ENCODE measurements at places on chromosomes 3 and 15. TPM values are rescaled to one million over a fixed set of nuclear protein-coding genes. Genes with fewer than 3 reads are reported as not detected.

- H3K4me1 ChIP-seq, result peaks cover 6% of the 10 kb centered on the region
- no peak overlapping the region for H3K27ac ChIP-seq
- DNase-seq, result no peak
These were observed 10.7 kb downstream of the SLC33A1 start for GRCh38 chr3:155843569-155843968.

The SLC22A13 gene
- 0.40 TPM for total RNA-seq

GRCh38 chr3:134180761-134181160, 69.9 kb downstream of the RYK start:
- no peak overlapping the region for H3K4me3 ChIP-seq
- no peaks in the 10 kb centered on the region for H3K4me1 ChIP-seq
- H3K27ac ChIP-seq, result no peak overlapping the region
- peaks cover 19% of the 10 kb centered on the region for H3K36me3 ChIP-seq
- no peak for DNase-seq

The LDHAL6B gene
- total RNA-seq, result not detected

DNA sequence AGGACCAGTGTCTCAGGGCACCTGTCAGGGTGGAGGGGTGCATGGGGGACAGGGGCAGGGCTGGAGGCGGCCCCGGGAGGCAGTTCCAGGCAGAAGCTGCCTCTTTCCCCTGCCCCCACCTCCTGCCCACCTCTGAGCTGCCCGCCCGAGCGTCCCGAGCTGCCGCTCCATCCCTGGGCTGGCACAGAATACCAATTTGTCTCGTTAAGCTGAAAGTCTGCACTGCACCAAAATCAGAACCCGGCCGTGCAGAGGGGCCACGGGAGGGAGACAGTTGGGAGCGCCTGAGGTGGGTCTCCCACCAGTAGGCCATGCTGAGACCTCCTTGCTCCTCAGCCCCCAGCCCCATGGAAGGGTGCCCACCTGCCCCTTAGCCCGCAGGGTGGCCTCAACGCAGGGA, 1.3 kb upstream of the ATP2B2 start:
- no peak overlapping the region for H3K27ac ChIP-seq
- no peak for DNase-seq
- peaks cover 13% of the 10 kb centered on the region for H3K27me3 ChIP-seq
- H3K4me1 ChIP-seq, result peaks cover 7% of the 10 kb centered on the region
- H3K36me3 ChIP-seq, result no peaks in the 10 kb centered on the region

- H3K36me3 ChIP-seq, result no peaks in the 10 kb centered on the region
- no peaks in the 10 kb centered on the region for H3K27me3 ChIP-seq
- no peaks in the 10 kb centered on the region for H3K4me1 ChIP-seq
- no peak overlapping the region for H3K27ac ChIP-seq
These were observed 35.9 kb downstream of the ADCY5 start for GRCh38 chr3:123412811-123413604.

DNA sequence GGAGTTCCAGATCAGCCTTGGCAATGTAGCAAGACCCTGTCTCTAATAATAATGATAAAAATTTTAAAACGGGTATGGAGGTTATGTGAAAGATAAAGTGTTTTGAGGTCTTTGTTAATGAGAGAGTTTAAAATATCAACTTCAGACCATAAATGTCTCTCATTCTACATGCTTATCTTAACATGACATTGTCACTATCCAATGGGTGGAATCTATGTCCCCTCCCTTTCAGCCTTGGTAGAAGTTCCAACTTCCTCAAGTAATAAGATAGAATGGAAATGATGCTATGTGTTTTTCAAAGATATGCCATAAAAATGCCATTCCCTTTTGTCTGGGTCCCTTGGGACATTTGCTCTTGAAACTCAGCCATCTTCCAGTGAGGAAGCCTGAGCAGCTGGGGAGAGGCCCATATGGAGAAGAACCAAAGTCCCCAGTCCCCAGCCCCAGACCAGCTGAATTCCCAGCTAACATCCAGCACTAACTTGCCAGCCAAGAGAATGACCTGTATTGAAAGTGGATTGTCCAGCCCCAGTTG, 17.0 kb downstream of the RPSA start:
- H3K27me3 ChIP-seq, result peaks cover under 1% of the 10 kb centered on the region
- no peaks in the 10 kb centered on the region for H3K4me1 ChIP-seq
- H3K27ac ChIP-seq, result no peak overlapping the region
- DNase-seq, result no peak

The PPARG gene
- total RNA-seq, result not detected

- H3K36me3 ChIP-seq, result no peaks in the 10 kb centered on the region
- peak; percentile 14 for DNase-seq
- no peaks in the 10 kb centered on the region for H3K4me1 ChIP-seq
- no peak overlapping the region for H3K27ac ChIP-seq
- H3K4me3 ChIP-seq, result no peak overlapping the region
- no peaks in the 10 kb centered on the region for H3K27me3 ChIP-seq
These were observed 67.7 kb upstream of the ATP11B start for GRCh38 chr3:182725372-182726251.

DNA sequence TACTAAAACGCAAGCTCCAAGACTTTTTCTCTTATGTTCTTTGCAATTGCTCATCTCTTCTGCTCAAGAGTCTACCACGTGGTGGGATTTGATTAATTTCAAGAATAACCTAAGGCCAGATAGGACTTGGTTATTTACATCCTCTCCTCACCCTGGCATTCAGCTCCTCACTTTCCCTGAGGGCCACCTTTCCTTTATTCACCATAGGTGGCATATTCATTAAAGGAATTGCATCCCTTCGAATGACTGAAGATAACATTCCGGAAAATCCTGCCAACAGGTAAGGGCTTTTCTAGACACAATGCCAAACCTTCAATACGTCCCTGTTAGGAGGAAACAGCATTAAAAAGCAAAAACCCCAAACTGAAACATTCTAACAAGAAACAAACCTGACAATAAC, 220.0 kb upstream of the KBTBD8 start:
- no peak overlapping the region for H3K27ac ChIP-seq
- no peak overlapping the region for H3K4me3 ChIP-seq
- no peaks in the 10 kb centered on the region for H3K36me3 ChIP-seq
- no peaks in the 10 kb centered on the region for H3K27me3 ChIP-seq
- H3K4me1 ChIP-seq, result no peaks in the 10 kb centered on the region
- DNase-seq, result no peak

The TTLL3 gene
- total RNA-seq, result 137 TPM

DNA sequence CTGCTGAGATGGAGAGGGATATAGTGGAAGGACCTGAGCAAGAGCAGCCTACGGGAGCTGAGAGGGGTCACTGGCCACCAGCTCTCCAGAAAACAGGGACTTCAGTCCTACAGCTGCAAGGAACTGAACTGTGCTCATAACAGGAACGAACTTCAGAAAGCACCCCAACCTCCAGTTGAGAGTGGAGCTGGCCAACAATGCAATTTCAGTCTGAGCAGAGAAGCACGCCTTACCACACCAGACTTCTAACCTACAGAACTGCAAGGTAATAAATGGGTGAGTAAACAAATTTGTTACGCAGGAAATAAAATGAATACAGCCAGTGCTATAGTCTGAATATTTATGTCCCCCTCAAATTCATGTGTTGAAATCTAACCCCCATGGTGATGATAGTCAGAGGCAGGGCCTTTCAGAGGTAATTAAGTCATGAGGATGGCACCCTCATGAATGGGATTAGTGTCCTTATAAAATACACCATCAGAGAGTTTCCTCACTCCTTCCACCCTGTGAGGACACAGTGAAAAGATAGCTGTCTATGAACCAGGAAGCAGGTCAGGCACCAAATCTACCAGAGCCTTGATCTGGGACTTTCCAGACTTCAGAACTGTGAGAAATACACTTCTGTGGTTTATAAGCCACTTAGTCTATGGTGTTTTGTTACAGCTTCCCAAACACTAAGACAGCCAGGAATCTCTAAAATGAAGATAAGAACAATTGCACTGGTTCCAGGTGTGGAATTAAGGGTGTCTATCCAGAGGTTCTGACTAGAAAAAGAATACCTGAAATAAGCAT, 58.6 kb downstream of the SYNM start:
- no peaks in the 10 kb centered on the region for H3K4me1 ChIP-seq
- H3K27me3 ChIP-seq, result no peaks in the 10 kb centered on the region
- H3K36me3 ChIP-seq, result no peaks in the 10 kb centered on the region
- no peak for DNase-seq

The MLF1 gene
- 2.8 TPM for total RNA-seq

DNA sequence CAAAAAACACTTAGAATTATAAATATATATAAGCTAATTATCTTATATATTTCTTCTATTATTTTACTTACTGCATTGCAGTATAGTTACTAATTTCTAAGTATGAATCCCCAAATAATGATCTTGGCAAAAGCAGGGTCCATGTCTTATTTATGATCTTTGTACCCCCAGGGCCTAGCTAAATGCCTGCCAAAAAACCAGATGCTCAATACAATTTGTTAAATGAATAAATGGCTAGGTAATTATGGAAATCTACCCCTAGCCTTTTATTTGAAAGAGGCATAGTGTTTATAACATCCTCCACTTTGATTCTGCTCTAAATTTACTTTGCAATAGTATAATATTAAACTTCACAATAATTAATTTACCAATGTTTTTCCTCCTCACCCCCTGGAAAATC, 69.5 kb downstream of the CSNK1G1 start:
- H3K27ac ChIP-seq, result no peak overlapping the region
- H3K4me1 ChIP-seq, result no peaks in the 10 kb centered on the region
- H3K27me3 ChIP-seq, result no peaks in the 10 kb centered on the region
- no peak overlapping the region for H3K4me3 ChIP-seq

The PLSCR4 gene
- total RNA-seq, result 0.21 TPM

- H3K4me3 ChIP-seq, result no peak overlapping the region
- peak; percentile 49 for DNase-seq
- no peaks in the 10 kb centered on the region for H3K4me1 ChIP-seq
- no peak overlapping the region for H3K27ac ChIP-seq
- H3K36me3 ChIP-seq, result no peaks in the 10 kb centered on the region
These were observed 75.5 kb downstream of the NEDD4 start for GRCh38 chr15:55917881-55918296.

DNA sequence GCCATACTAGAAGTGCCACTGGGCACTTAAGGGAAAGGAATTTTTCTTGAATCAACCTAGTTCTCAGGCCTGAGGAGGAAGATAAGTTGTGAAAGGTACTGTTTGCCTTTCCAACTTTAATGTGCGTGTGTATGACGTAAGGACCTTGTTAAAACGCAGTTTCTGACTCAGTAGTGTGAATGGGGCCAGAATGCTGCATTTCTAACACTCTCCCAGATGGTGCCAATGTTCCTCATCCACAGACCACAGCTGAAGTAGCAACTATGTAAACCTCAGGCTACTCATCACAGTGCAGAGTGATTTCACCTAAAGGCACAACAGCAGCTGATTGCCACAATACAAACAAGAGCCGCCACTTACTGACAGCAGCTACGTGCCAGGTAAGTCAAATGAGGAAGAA, 103.6 kb downstream of the OTOL1 start:
- H3K27me3 ChIP-seq, result no peaks in the 10 kb centered on the region
- H3K36me3 ChIP-seq, result no peaks in the 10 kb centered on the region
- no peak overlapping the region for H3K27ac ChIP-seq
- no peak for DNase-seq
- no peak overlapping the region for H3K4me3 ChIP-seq
